Cortex of kidney (tissue), 1 donor: ENCODE measurements at places on chromosomes 7 and 10.

DNA sequence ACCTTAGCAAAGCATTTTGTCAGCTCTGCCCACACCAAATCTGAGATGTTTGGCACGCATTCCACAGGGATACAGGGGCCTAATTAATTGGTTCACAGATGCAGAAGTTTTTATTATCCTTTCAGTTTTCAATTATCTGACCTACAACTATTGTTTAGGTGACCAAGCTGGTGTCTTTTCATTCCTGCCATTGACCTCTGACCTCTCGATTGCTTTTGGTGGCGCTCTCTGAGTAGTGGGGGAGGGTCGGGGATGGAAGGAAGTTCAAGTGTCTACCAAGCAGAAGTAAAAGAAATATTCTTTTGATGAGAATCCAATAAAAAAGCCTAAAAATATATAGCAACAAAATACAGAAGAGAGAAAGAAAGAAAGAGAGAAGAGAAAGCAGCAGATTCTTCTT, 28.8 kb upstream of the KDM7A start:
- no peak for DNase-seq

GRCh38 chr7:158120316-158120715, 467.3 kb downstream of the PTPRN2 start:
- no peak for DNase-seq

GRCh38 chr10:22986771-22987542, 59.1 kb downstream of the ARMC3 start:
- no peak for DNase-seq

GRCh38 chr7:111268941-111269340, 178.0 kb downstream of the LRRN3 start:
- DNase-seq, result no peak

- DNase-seq, result no peak
Observed at GRCh38 chr7:50197549-50197948, 104.5 kb upstream of the ZPBP start.

DNA sequence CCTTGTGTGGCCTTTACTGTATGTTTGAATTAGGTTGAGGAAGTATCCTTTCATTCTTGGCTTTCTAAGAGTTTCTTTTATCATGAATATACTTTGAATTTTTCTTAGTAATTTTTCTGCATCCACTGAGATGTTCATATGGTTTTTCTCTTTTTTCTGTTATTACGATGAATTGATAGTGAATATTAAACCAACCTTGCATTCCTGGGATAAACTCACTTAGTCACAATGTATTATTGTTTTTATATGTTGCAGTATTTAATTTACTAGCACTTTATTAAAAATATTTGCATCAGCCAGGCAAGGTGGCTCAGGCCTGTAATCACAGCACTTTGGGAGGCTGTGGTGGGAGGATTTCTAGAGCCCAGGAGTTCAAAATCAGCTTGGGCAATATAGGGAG, 15.3 kb upstream of the RBM33 start:
- DNase-seq, result no peak
